Activated CD4-positive, CD25-positive, alpha-beta regulatory T cell (primary cell): ENCODE measurements at places on chromosomes 12 and 14.

DNA sequence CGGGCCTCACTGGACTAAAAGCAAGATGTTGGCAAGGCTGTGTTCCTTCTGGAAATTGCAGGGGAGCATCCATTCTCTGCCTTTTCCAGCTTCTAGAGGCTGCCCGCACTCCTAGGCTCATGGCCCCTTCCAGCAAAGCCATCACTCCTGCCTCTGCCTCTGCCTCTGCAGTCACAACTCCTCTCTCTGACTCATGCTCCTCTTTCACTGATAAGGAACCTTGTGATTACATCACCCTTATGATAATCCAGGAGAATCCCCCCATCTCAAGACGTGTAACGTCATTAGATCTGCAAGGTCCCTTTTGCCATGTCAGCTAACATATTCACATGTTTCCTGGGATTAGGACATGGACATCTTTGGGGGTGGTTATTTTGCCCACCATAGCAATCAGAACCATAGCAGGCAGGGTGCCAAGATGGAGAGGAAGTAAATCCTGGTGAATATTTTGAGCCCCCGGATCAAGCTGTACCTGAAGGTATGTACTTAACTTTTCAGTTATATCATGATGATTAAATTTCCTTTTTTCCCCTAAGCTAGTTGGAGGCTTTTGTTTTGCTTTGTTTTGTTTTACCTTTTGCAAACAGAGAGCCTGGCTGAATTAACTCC lies 123.6 kb downstream of the SCARB1 start:
- no peak for DNase-seq

- DNase-seq = no peak
Measured at GRCh38 chr12:44889162-44889561, 13.0 kb upstream of the NELL2 start.

GRCh38 chr14:37452323-37452722 lies 142.7 kb downstream of the FOXA1 start:
- no peak for DNase-seq

DNA sequence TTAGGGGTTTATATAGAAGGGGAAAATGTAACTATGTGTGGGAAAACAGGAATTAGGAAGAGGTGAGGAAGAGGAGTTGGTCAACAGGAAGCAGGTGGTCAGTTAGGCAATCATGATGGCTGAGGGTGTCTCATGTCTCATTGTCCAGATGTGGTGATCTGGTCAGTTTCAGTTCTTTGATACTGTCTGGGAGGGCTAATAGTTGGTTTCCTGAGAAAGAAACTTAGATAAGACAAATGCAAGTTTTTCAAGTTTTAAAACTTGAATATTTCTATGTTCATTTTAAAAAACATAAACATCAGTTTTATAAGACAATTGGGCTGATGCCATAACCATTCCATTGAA lies 1121.8 kb upstream of the USP15 start:
- DNase-seq = no peak

GRCh38 chr14:32940711-32941667 lies 2.3 kb downstream of the NPAS3 start:
- DNase-seq = no peak

DNA sequence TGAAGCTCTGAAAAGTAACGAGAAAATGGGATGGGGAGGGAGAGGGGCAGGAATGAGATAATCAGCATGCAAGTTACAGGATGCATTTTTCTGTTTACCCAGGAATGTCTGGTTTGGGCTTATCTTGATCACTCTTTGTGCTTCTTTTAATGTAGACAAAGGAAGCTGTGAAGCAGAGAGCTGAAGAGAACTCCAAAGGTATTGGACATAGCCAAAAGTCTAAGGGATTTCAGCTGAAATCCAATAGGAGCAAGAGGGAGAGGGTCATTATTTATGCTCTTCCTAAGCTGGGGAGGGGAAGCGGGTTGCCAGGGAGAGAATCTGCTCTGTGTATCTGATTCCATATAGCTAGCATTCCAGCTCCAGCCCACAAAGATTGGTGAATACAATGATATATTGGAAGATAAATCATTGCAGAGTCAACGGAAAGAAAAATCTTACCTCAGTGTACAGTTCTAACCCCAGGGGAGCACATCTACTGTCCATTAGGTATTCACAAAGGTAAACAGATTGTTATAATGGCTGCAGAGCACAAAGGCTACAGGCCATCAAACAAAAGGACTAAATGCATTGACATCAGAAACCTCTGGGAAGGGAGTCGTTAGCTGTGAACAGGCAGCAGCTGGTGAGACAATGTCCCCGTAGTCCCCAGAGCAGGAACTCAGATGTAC lies 61.0 kb upstream of the PELI2 start:
- no peak for DNase-seq

- no peak for DNase-seq
Measured at GRCh38 chr12:53871367-53871766, 67.3 kb upstream of the HOXC13 start.

- DNase-seq = no peak
Measured at GRCh38 chr14:56903304-56903969, 93.2 kb upstream of the OTX2 start.

DNA sequence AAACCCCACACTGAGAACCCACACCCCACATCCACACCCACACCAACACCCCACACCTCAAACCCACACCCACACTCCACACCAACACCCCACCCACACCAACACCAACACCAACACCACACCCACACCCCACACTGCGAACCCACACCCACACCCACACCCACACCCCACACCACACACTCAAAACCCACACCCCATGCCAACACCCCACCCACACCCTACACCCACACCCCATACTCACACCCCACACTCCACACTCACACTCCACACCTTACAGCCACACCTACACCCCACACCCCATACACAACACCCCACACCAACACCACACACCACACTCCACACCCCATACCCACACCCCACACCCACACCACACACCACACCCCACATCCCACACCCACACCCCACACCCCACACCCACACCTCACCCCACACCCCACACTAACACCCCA lies 38.0 kb downstream of the TMEM120B start:
- no peak for DNase-seq

GRCh38 chr14:23660290-23661226 lies 24.4 kb downstream of the DHRS2 start:
- no peak for DNase-seq

- DNase-seq = no peak
Measured at GRCh38 chr14:63964113-63964512, 111.3 kb downstream of the SYNE2 start.

- no peak for DNase-seq
Measured at GRCh38 chr12:24494401-24494800, 454.5 kb downstream of the BCAT1 start.

DNA sequence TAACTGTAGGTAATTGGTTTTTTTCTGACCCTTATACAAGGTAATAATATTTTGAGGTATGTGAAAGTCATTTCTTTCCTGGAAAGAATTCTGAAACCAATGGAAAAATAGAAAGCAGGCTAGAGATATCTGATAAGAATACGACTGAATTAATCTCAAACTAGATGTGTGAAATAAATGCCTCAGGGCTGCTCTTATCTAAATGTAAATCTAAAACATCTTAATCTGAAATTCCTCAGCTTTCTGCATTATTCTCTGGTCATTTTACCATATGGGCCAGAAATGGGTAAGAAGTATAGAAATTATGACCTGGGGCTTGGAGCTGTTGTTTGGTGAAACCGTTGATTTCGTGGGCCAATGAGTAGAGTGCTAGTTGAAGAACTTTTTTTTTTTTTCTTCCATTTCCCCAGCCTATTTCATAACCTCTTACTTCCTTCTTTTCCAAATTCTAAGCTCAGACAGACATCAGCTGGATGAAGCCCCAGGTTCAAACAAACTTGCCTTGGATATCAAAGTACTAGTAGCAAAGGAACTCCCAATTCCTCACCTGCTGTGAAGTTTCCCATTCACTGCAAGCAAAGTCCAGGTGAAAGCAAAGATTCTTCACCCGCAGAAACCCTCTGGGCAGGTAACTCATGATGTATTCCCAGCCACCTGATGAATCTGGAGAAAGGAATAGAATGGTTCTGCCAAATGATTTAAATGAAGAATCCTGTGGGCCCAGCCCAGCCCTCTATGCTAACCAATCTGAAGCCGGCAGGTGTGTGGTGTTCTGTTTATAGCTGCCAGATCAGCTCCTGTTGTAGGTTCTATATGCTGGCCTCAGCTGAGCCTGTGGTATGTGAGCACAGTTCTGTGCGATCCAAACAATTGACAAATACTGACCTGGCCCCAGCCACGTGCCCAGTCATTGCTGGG lies 9.7 kb upstream of the FOS start:
- no peak for DNase-seq

- no peak for DNase-seq
Measured at GRCh38 chr12:6016756-6017155, 71.7 kb upstream of the ANO2 start.

GRCh38 chr14:74407801-74408154 lies 18.2 kb downstream of the SYNDIG1L start:
- no peak for DNase-seq

- DNase-seq = no peak
Measured at GRCh38 chr12:32435921-32436705, 36.8 kb downstream of the FGD4 start.

DNA sequence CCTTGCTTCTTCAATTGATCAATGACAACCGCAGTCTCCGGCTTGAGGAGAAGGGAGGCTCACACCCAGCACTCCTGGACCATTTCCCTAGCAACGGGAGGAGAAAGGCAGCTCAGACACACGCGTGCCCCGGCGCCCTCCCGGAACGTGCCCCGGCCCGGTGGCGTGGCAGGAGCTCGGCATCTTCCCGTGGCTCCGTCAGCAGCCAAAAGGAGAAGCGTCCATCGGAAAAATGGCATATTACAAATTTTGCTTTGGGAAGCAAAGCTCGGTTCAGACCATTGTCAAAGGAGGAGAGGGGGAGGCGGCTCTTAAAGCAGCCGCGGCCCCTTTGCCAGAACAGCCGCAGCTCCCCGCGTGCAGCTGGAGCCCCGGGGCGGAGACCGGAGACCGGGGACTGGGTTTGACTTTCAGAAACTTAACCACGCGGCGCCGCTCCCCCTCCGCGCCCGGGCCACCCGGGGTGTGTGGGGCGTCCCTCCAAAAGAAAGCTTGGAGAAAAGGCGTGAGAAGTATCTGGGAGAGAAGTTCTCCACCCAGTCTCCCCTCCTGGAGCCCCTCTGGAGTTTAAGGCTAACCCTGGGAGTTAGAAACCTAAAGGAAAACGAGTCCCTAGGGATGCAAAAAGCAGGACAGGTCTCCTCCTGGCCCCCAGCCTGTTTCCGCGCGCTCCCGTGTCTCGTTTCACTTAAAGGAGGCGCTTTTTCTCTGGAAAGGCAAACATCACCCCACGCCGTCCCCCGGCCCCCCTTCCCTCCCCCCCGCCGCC lies 545 bp downstream of the PPFIA2 start:
- DNase-seq = no peak

- DNase-seq = no peak
Measured at GRCh38 chr12:101738920-101739665, at the start of gene SYCP3. Gene SYCP3 (minus strand): TSS chr12:101739462. CDS start chr12:101737935, 1,527 bp downstream.

DNA sequence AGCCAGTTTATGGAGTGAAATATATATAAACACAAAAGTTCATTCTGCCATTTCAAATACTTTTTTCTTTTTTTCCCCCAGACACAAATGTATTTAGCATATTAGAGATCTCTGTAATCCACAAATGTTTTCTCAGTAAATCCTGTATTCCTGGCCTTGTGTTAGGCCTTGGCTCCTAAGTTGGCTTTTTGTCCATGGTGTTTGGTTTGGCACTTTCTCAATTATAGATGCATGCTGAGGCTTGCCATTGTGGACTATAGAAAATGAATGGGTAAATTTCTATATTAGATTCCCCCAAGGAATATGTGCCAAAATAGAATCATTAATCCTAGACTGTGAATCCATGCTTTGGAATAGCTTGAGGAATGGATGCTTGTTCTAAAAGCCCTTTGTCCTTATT lies 17.0 kb downstream of the RIC8B start:
- no peak for DNase-seq

DNA sequence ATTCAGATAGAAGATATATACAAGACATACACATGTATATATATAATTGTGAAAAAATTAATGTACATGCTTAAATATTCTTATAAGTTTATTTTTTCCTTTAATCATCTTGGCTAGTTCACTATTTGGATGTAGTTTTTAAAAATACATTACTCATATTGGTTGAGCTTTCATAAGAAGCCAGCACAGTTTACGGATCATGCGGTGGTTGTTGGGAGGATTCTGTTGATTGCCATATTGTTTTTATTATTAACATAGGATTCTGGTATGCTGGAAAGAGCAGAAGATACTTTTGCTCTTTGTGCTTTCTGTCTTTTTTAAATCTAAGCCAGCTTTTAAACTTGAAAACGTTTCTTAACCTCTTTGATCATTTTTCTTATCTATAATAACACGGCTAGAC lies 163.4 kb downstream of the OTOGL start:
- no peak for DNase-seq

GRCh38 chr14:99534333-99534732 lies 53.1 kb downstream of the CCNK start:
- no peak for DNase-seq

- DNase-seq = no peak
Measured at GRCh38 chr14:84991021-84991420, 538.9 kb upstream of the FLRT2 start.

- DNase-seq = no peak
Measured at GRCh38 chr14:44612002-44612401, 104.9 kb upstream of the FSCB start.

DNA sequence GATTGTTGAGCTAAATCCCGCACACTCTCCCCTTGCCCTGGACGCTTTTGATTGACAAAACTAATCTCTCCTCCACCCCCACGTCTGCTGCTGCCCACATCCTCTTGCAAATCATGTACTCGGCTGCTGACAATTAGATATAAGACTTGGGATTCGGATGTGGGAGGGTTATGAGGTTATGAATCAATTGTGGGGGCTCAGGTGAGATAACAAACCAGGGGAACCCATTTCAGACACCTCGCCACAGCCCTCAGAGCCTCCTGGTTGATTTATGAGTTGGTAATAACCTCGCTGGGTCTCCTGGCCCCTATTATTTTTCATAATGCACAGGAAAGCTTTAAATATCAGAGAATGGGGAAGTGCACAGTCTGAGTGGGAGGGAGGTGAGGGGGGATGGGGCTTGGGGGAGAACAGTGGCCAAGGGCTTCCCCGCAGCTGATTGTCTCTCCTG lies 449.9 kb downstream of the DPF3 start:
- DNase-seq = no peak

DNA sequence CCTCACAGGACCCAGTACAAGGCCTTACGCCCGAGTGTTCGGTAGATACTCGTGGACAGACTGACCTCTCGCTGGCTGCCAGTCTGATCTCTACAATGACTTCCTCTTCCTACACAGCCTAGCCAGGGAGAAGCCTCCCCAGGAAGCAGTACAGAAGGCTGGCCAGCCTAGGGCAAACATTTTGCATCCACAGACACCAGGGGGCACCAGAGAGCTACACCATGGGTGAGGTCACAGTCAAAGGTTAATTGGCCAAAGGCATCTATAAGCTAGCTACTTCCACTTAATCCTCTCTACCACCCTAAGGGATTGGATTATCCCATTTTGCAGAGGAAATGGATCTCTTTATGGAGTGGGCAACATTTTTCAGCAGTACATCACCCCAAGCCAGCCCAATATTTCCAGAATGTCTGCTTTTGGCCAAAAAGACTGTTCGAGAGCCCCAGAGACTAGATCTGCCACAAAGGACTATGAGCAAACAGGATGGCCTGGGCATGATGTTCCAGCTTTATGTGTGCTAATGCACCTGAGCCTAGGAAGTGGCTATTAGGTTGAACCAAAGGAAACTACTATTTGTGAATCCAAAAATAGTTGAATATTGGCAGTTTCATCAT lies 14.6 kb upstream of the PNMA1 start:
- DNase-seq = peak; percentile 69
